Cortex of kidney (tissue), 1 donor: ENCODE measurements at places on chromosomes 2 and 18.

DNA sequence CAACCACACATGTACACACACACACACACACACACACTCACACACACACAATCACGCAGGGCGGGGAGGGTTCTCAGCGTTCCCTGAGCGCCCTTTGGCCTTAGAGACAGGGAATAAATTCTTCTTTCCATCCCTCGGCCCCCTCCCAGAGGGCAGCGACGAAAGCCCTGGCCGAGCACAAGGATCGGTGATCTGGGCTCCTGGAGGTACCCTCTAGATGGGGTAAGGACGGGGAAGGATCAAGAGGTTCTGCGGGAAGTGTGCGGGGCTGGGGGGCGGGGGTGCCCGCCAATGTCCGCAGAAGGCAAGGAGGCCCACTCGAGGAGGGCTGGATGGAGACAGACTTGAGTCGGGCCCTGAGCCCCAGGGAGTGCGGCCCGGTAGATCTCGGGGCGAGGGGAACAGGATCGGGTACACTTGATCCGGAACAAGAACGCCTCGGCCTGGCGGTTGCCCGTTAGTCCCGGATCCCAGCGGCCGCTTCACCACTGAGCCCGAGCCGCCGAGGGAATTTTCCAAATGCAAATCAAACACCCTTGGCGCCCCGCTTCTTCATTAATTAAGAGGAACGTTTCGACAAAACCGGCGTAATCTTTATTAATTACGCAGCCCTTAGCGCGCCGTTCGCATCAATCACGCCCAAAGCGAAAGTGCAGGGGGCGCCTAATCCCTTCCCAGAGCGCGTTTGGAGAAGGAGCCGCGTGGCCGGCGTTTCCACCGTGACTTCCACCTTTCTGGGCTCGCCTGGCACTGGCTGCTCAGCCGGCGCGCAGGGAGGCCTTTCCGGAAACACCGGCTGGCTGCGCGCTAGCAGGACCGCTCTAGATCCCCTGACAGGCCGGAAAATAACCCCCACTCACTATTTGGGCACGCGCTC is 7.0 kb upstream of the PAX3 start:
- DNase-seq: no peak

DNA sequence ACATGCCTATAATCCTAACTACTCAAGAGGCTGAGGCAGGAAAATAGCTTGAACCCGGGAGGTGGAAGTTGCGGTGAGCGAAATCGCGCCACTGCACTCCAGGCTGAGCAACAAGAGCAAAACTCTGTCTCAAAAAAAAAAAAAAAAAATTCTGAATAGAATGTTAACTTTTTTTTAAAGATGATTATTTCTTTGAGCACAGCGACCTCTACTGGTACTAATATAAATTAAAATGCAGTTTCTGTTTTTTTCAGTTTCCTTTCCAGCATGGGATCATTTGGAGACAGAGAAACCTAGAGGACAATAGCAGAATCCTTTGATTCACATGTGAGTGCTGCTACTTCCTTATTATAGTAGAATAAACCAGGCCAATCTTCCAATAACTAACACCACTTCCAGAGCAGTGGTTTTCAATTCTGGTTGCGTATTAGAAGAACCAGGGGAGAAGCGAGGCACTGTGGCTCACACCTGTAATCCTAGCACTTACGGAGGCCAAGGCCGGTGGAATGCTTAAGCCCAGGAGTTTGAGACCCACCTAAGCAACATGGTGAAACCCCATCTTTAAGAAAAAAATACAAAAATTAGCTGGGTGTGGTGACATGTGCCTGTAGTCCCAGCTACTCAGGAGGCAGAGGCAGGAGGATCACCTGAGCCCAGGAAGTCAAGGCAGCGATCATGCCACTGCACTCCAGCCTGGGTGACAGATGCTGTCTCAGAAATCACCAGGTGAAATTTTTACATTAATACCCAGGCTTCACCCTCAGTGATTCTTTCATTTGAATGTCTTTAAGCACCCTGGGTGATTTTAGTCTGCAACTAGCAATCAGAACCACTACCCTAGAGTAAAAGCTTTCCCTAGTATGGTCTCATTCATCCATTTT is 10.1 kb downstream of the SRSF7 start:
- no peak for DNase-seq

DNA sequence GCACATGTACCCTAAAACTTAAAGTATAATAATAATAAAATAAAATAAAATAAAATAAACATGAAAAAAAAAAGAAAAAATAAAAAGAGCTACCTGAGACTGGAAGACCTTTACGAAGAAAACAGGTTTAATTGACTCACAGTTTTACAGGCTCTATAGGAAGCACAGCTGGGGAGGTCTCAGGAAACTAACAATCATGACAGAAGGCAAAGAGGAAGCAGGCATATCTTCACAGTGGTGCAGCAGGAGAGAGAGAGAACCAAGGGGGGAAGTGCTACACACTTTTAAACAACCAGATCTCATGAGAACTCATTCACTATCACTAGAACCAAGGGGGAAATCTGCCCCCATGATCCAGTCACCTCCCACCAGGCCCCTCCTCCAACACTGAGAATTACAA is 379.3 kb upstream of the VWC2L start:
- DNase-seq: no peak

GRCh38 chr2:8740136-8740535 is 58.3 kb downstream of the ID2 start:
- DNase-seq: no peak

DNA sequence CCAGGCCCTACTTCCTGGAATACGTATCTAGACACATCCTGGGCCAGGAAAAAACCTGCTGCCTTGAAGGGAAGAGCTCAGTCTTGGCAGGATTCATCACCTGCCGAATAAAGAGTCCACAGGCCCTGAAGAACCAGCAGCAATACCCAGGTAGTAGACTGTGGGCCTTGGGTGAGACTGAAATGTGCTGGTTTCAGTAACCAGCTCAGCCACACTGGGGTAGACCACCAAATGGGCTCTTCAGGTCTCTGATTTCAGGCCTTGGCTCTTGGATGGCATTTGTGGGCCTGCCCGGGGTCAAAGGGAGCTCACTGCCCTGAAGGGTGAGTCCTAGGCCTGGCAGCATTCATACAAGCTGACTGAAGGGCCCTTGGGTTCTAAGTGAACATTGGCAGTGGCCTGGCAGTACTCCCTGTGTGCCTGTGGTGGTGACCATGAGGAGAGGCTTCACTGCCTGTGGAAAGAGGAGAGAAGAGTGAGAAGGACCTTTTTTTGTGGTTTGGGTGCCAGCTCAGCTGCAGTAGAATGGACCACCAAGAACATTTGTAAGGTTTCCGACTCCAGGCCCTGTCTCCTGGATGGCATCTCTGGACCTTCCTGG is 175.1 kb downstream of the ANKRD30B start:
- no peak for DNase-seq

- no peak for DNase-seq
Measured at GRCh38 chr18:72197591-72197990, 346.6 kb downstream of the CBLN2 start.
